ENCODE measurements at places on chromosomes 11 and 22.
A peak's percentile ranks its signal among the peaks of the same experiment; 100 is the strongest.

- peak; percentile 82 for DNase-seq
These were observed 23.9 kb upstream of the TCF20 start for GRCh38 chr22:42294034-42294985.

DNA sequence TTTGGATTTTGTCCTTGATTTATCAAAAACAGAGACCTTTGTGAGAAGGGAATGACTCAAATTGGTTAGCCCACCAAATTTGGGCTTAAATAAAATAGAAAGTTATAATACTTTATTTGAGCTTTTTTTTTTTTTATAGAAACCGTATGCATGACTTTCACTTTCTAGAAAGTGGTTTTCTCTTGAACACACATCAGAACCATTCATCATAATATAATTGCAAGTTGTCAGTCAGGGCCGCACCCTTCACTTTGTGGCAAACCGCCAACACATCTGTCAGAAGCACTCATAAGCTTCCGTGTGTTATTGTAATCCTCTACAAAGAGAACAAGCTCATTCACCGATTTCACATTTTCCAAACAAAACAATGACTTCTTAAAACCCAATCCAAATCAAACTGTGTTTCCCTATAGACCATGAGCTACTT is 76.1 kb downstream of the SOX6 start:
- DNase-seq = no peak

GRCh38 chr11:33532720-33533385 is 167.8 kb downstream of the C11orf91 start:
- no peak for DNase-seq

DNA sequence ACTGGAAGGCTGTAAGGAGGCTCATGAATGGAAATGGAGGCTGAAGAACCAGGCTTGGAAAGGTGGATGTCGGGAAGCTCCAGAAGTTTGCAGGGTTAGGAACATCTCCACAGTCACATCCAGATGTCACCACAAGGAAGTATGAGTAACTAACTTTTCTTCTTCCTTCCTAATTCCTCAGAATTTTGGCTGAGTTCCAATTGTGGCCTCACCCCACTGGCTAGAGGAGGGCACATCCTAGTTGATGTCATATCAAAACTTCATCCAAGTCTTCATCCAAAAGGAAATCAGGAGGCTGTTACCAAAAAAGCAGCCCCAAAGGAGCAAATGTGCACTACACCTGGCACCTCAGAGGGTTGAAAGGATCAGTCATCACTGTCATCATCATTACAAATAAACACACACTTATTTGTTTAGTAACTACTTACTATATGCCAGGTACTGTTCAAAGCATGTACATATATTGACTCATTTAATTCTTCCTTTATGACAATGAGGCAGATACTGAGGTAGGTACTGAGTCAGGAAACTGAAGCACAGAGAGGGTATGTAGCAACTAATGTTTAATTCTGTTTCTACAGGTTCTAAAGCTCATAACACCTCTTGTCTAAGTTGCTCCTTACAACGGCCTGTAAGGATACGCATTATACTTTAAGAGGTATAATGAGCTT is 7.3 kb upstream of the PTPN5 start:
- DNase-seq = no peak

DNA sequence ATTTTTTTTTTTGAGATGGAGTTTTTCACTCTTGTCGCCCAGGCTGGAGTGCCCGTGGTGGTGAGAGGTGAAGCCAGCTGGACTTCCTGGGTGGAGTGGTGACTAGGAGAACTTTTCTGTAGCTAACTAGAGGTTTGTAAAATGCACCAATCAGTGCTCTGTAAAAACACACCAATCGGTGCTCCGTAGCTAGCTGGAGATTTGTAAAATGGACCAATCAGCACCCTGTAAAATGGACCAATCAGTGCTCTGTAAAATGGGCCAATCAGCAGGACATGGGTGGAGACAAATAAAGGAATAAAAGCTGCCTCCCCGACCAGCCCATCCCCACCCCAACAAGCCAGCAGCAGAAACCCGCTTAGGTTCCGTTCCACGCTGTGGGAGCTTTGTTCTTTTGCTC is 4.4 kb upstream of the RAPSN start:
- no peak for DNase-seq

GRCh38 chr22:43854121-43854785 is 8.1 kb downstream of the SULT4A1 start:
- DNase-seq = no peak

GRCh38 chr22:46769191-46769675 is 6.8 kb downstream of the TBC1D22A start:
- no peak for DNase-seq

GRCh38 chr22:17977371-17977770 is 47.0 kb downstream of the MICAL3 start:
- DNase-seq = no peak

- DNase-seq = no peak
These were observed 1.1 kb upstream of the EMID1 start for GRCh38 chr22:29204455-29205183.

- peak; percentile 91 for DNase-seq
These were observed 48.9 kb downstream of the TRIOBP start for GRCh38 chr22:37745548-37746365.

DNA sequence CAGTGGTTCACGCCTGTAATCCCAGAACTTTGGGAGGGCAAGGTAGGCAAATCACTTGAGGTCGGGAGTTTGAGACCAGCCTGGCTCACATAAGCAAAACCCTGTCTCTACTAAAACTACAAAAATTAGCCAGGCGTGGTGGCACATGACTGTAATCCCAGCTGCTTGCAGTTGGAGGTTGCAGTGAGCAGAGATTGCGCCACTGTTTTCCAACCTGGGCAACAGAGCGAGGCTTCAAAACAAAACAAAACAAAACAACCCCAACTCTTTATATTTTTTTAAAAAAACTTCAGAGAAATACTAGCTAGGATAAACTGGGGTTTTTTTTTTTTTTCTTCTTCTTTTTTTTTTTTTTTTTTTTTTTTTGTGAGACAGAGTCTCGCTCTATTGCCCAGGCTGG is 31.8 kb upstream of the RAPSN start:
- DNase-seq = no peak

Measured in type B pancreatic cell (in vitro differentiated cells).